ENCODE measurements at places on chromosomes 11 and 22. TPM values are rescaled to one million over a fixed set of nuclear protein-coding genes. Genes with fewer than 3 reads are reported as not detected.

Gene RIMBP3C
- total RNA-seq, result not detected

Gene MFRP
- not detected for total RNA-seq

Gene CHCHD10
- 22.9 TPM for total RNA-seq

Gene PTPRCAP
- 5.6 TPM for total RNA-seq

Gene ZBTB16
- 385 TPM for total RNA-seq

Gene PAX6
- total RNA-seq, result not detected

- no peaks in the 10 kb centered on the region for H3K4me1 ChIP-seq
- no peaks in the 10 kb centered on the region for H3K27me3 ChIP-seq
- no peak for DNase-seq
- no peak overlapping the region for H3K4me3 ChIP-seq
- H3K27ac ChIP-seq, result no peak overlapping the region
These were observed 86.5 kb upstream of the PITPNB start for GRCh38 chr22:28005513-28005912.

DNA sequence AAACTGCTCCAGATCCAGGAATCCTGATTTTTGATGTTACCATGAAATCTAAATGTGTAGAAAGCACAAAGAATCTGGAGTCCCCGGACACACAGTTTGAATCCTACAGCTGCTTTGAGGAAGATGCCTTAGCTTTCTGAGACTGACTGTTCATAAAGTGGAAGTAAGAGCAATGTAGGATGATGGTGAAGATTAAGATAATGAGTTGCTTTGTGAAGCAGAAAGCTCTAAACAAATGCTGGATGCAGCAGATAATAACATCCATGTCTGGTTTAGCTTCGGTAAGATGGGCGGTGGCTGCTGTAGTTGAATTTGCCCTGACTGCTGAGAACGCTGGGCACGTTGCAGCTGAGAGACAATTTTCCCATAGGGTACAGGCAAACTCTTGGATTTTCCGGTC lies 20.1 kb downstream of the OVOL1 start:
- no peaks in the 10 kb centered on the region for H3K4me1 ChIP-seq
- no peaks in the 10 kb centered on the region for H3K36me3 ChIP-seq
- no peak overlapping the region for H3K27ac ChIP-seq
- H3K27me3 ChIP-seq, result no peaks in the 10 kb centered on the region
- no peak for DNase-seq
- H3K4me3 ChIP-seq, result no peak overlapping the region

DNA sequence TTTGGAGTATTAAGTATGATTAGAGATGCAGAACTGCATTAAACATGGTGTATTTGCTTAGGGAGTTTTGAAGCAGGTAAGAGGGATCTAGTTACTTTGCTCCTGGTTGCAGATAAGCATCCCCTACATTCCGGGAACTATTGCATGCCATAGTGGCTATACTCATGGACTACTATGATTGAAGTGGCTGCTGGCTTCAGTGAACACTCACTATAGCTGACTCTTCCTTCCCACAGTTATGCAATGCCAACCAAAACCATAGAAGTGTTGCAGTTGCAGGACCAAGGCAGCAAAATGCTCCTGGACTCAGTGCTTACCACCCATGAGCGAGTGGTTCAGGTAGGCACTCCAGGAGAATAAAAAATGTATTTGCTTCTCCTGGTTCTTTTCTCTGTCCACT lies 17.0 kb downstream of the COA4 start:
- peaks cover 5% of the 10 kb centered on the region for H3K36me3 ChIP-seq
- no peaks in the 10 kb centered on the region for H3K4me1 ChIP-seq
- H3K4me3 ChIP-seq, result no peak overlapping the region

GRCh38 chr11:61375761-61376108 lies 13.6 kb downstream of the TMEM138 start:
- H3K4me3 ChIP-seq, result no peak overlapping the region
- H3K4me1 ChIP-seq, result no peaks in the 10 kb centered on the region
- no peak for DNase-seq

DNA sequence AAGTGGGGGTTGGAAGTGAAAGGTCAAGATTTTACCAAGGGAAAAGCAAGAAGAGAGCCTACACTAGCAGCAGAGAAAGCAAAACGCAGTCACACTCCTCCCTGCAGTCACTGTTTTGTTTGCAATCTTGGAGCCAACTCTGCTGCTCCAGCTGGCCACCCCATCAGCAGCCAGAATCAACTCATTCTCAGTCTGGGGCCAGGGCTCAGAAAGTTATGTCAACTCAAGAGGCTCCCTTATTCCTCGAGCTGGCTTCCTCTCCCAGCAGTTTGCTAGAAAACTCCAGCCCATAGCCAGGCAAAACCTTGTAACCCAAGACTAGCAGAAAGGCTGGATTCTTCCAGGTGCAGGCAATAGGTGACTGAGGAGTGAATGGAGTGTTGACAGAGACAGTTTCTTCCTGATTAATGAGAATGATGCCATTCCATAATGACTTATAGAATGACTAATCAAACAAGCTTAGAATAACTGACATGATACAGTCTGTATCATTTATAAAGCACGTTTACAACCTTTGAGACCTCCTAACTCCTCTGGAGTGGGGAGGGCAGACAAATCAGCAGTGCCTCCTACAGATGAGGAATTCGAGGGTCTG lies 53.4 kb downstream of the P4HA3 start:
- H3K27ac ChIP-seq, result peak overlapping the region; percentile 57
- H3K4me1 ChIP-seq, result peaks cover 16% of the 10 kb centered on the region
- peaks cover 17% of the 10 kb centered on the region for H3K36me3 ChIP-seq

GRCh38 chr11:98565311-98565710 lies 455.4 kb upstream of the CNTN5 start:
- no peaks in the 10 kb centered on the region for H3K36me3 ChIP-seq
- H3K27ac ChIP-seq, result no peak overlapping the region
- DNase-seq, result no peak
- H3K4me1 ChIP-seq, result no peaks in the 10 kb centered on the region
- no peaks in the 10 kb centered on the region for H3K27me3 ChIP-seq
- H3K4me3 ChIP-seq, result no peak overlapping the region

GRCh38 chr11:101807531-101807930 lies 107.3 kb upstream of the CEP126 start:
- H3K27me3 ChIP-seq, result no peaks in the 10 kb centered on the region

DNA sequence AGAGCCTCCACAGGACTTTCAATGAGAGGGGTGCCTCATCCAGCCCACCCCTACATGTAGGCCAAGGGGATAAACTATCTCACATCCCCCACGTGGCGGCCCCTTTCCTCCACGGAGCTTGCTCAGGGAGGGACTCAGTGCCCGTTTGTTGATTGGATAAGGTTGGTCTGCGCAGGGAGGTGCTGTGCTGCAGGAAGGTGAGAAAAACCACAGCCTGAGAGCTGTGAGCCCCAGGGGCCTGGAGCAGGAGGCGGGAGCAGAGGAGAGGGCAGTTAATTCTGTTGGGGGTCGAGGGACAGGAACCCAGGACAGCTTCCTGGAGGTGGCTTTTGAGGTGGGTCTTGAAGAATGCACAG lies 31.9 kb upstream of the ATXN10 start:
- H3K27ac ChIP-seq, result no peak overlapping the region
- no peak for DNase-seq
- no peak overlapping the region for H3K4me3 ChIP-seq
- no peaks in the 10 kb centered on the region for H3K36me3 ChIP-seq

DNA sequence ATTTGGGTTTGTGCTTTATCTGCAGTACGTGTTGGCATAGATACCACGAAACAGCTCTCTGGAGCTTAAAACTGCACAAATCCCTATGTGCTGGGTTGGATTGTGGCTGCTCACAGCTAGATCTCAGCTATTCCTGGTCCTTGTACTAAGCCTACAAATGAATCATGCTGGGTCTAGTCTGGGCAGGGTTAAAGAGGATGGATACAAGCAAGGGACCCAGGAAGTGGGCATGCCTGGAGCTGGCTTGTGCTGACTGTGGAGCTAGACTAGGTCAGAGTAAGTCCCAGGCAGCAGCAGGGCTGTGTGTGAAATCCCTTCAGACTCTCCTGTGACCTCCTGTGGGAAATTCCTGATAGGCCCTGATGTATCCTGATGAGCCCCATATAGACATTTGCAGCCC lies 3.9 kb upstream of the E2F8 start:
- H3K27me3 ChIP-seq, result peaks cover 25% of the 10 kb centered on the region
- H3K27ac ChIP-seq, result no peak overlapping the region
- no peak for DNase-seq
- H3K36me3 ChIP-seq, result no peaks in the 10 kb centered on the region
- peaks cover 19% of the 10 kb centered on the region for H3K4me1 ChIP-seq

DNA sequence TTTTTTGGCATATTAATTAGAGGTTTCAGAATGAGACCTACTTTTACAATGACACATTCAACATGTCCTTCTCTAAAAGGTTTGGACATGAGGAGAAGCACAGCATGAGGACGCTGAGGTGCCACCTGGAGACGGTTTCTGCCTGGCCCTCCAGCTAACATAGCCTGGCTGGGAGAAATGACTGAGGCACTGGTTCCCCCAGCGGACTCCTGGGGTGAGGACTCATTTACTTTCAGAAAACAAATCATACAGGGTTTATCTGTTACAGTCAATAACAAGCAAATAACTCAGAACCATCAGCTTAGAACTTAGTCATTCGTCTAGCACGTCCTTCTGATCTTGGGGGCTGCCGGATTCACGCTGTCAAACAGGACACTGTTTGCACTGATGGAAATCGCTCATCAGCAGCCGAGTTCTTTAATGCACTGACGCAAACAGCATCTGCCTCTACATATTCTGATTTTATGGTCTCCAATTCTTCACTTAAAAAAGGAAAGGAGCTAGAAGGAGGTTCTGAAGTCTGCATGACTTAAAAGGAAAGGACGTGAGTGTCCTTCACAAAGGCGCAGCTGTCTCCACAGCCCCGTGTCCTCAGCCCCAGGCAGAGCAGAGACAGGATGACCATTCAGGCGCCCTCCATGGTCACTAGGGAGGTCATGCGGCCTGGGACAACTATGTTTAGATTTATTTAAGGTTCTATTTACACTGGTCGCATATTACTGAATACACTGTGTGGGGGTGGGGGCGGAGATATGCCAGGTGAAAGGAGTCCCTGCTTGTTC lies 44.2 kb downstream of the CERK start:
- no peaks in the 10 kb centered on the region for H3K27me3 ChIP-seq
- DNase-seq, result no peak
- peaks cover 3% of the 10 kb centered on the region for H3K4me1 ChIP-seq

Data from thyroid gland (tissue), 4 donors.